ENCODE measurements at places on chromosomes 13 and 19.

DNA sequence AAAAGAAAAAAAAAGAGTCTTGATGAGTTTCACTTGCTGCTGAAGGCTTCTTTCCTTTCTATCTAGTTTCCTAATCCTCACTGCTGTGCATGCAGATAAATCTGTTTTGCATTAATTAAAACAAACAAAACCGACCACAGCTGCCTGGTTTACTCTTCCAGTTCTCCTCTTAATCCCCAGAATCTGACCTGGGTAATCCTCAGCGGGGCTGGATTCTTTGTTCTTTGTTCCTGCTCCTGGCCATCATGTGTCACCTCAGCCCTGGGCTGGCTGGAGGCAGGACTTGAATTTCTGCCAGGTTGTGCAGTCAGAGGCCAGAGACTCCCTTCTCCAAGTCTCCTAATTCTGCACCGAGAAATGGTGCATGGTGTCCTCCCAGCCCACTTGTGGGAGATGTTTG, 52.2 kb upstream of the CYP4F8 start:
- DNase-seq: no peak

GRCh38 chr13:110398564-110399507, 91.8 kb downstream of the COL4A2 start:
- no peak for DNase-seq

- no peak for DNase-seq
Measured at GRCh38 chr13:24216176-24216575, 55.7 kb downstream of the SPATA13 start.

GRCh38 chr13:98626298-98626935, 49.5 kb upstream of the STK24 start:
- DNase-seq: no peak

DNA sequence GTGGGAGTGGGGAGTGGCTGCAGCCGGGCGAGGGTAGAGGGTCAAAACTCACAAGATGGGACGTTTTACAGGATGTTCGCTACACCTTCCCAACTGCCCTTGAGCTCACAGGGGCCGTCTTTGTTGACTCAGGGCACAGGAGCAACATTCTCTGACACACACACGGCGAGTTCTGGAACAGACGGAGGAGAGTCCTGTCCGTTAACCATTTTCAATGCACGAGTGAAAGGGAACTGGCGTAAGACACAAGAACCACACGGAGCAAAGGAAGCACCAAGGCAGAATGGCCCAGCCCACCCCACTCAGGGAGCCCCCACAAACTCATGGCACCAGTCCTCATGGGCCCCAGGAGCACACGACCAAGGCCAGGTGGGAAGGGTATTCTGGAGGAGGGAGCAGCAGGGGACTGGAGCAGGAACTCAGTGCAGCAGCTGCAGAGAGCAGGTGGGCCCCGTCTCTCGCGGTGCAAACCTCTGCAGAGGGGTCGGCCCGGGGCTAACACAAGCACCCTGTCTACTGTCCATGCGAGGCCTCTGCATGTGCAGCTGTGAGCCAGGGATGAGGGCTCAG, 37.9 kb upstream of the ISYNA1 start:
- DNase-seq: no peak

GRCh38 chr19:37718304-37718703, 1.3 kb downstream of the ZNF607 start:
- no peak for DNase-seq

DNA sequence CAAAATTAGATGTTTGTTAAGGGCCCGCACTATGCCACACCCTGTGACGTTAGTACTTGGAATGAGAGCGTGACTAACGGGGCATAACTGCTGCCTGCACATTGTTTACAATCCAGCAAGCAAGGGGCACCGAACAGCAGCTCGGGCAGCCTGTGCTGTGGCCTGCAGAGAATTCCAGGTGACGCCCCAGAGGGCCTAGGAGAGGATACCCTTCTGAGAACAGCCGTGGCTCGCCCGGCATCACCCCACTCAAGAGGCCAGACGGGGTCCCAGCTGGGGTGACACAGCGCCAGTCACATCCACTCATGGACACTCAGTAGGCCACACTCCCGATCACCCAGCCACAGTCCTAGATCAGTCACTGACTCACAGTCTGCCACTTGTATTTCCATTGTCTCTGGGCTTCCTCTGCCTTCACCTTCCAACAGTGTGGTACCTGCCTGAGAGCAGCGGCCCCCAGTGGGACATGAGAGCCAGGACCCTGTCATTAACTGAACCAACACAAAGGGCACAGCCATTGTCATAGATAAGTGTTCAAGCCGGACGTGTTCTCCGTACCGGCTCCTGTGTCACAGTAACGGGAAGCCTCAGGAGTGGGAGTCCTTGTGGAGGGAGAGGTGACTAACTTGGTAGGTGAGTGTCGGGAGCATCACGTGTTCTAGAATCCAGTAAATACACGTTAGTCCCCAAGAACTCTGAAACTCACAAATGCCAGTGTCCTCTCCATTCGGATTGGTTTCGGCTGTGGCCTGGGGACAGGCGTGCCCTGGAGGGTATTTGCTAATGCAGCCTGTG, 7.5 kb downstream of the ZNF331 start:
- no peak for DNase-seq

- DNase-seq: no peak
Measured at GRCh38 chr13:27177852-27178251, 6.2 kb upstream of the USP12 start.
